Mesendoderm (in vitro differentiated cells): ENCODE measurements at places on chromosomes 3 and 15.

DNA sequence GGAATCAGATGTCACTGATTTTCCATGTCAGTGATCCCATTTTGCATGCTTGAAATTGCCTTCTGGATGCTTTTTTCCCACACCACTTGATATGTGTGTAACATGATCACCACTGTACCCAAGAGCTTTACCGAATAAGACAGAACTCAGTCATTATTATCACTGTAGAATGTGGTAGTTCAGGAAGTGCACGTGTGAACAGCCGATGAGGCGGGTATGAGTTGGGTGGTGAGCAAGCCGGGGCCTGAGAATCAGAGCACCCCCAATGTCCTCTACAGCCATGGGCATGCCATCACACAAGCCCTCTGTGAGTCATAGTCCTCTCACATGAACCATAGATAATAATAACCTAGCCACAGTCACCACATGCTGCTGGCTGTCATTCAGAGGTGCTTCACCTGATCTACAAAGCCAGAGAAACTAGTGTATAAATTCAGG, 470.8 kb downstream of the SOX2 start:
- peaks cover 15% of the 10 kb centered on the region for H3K4me1 ChIP-seq
- no peak for DNase-seq
- no peak overlapping the region for H3K27ac ChIP-seq
- no peaks in the 10 kb centered on the region for H3K36me3 ChIP-seq

DNA sequence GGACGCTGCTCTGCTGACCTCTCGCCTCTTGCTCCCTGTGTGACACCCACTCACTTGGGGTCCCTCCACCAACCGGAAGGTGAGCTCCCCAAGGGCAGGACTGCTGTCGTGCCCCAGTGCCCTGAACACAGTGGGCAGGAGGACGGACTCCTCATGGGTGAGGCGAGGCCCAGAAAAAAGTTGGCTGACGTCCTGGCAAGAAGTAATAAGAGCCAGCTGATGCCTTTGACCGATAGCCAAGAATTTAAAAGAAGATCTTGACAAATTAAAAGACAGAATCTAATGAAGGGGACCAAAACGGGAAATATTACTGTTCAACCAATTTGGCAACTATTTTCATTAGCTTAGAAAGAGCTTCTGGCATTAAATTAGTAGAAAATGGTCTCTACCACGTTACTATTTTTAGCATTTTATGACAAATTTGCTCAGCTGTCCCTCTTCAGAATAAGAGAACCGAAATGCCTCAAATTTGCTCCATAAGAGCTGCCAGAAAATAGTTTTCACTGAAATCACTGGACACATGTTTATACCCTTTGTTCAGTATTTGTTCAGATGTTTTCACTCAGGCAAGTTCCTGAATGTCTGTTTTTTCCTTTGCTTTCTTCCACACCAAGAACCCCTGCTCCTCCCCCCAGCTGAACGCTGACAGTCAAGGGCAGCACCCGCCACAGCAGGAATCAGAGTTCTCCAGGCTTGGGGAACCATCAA, 60.5 kb downstream of the XXYLT1 start:
- no peak for DNase-seq
- H3K4me1 ChIP-seq, result peaks cover 4% of the 10 kb centered on the region
- no peaks in the 10 kb centered on the region for H3K27me3 ChIP-seq
- no peak overlapping the region for H3K27ac ChIP-seq

DNA sequence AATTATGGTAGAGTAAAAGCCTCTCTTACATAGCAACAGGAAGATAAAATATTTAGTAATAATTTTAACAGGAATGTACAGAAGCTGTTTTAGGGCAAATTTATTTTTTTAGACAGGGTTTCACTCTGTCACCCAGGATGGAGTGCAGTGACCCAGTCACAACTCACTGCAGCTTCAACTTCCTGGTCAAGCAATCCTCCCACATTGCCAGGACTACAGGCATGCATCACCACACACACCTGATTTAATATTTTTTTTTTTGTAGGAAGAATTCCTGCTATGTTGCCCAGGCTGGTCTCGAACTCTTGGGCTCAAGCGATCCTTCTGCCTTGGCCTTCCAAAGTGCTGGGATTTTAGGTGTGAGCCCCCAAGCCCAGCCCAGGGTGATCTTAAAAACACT, 61.1 kb downstream of the PCCB start:
- H3K27me3 ChIP-seq, result no peaks in the 10 kb centered on the region
- H3K36me3 ChIP-seq, result no peaks in the 10 kb centered on the region
- H3K27ac ChIP-seq, result no peak overlapping the region
- no peak for DNase-seq
- H3K4me1 ChIP-seq, result no peaks in the 10 kb centered on the region

- H3K27ac ChIP-seq, result no peak overlapping the region
- DNase-seq, result no peak
- H3K4me1 ChIP-seq, result no peaks in the 10 kb centered on the region
- H3K4me3 ChIP-seq, result no peak overlapping the region
- no peaks in the 10 kb centered on the region for H3K36me3 ChIP-seq
Observed at GRCh38 chr3:143650827-143651226, 197.4 kb downstream of the SLC9A9 start.

DNA sequence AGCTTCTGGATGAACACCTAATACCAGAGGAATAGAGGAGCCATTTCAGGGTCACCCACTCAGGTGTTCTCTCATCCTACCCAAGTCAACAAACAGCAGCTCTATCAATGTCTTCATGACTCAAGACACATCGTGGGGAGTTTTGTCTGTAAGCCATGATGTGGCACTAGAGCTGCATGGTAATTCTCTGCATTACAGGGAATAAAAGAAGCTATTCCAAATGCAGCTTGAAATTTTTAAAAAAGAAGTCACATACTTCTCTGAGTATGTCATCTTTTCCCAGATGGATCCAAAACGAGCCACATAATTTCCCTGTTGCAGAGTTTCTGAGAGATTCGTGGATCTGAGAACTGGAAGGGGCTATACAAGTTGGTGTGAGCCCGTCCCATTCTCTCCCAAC, 6.1 kb upstream of the THSD4 start:
- no peak overlapping the region for H3K4me3 ChIP-seq
- H3K27me3 ChIP-seq, result no peaks in the 10 kb centered on the region
- H3K4me1 ChIP-seq, result no peaks in the 10 kb centered on the region
- DNase-seq, result no peak

DNA sequence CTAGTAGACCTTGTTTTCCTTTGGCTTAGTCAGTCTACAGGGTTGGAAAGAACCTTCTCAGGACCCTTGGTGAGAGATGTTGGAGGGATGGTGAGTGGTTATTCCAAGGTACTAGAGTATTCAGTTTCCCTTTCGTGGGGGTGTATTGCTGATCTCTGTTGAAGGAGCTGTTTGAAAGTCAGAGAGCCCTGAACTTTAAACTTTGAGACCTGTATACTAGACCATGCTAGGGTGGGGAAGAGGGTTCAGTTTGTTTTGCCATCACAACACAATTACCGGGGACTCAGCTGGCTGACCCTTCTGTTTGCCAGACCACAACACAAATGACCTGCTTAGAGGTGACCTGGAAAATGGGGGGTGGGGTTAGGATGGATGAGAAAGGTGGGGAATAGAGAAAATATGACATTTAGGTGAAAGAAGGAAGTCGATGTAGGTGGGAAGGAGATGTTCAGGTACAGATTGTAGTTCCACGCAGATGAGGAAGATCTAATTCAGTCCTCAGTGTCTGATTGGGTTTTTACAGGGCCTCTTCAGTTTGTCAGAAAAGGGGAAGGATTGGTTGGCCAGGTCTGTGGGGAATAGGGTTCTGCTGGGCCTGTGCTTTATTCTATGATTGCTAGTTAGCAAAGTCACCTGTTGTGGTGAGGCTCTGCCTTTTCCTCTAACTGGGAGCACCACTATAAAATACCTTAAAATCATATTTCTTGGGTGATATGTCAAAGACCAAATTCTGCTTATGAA, 6.8 kb downstream of the UBE2E2 start:
- no peak overlapping the region for H3K27ac ChIP-seq
- no peaks in the 10 kb centered on the region for H3K36me3 ChIP-seq
- no peak for DNase-seq
- no peaks in the 10 kb centered on the region for H3K27me3 ChIP-seq
- no peak overlapping the region for H3K4me3 ChIP-seq

- no peak for DNase-seq
- H3K36me3 ChIP-seq, result peaks cover 3% of the 10 kb centered on the region
- H3K4me1 ChIP-seq, result no peaks in the 10 kb centered on the region
- no peak overlapping the region for H3K4me3 ChIP-seq
Observed at GRCh38 chr3:48927928-48928327, 9.3 kb downstream of the ARIH2 start.

GRCh38 chr15:53982071-53982680, 3.9 kb downstream of the UNC13C start:
- no peaks in the 10 kb centered on the region for H3K27me3 ChIP-seq
- H3K27ac ChIP-seq, result no peak overlapping the region
- H3K4me1 ChIP-seq, result no peaks in the 10 kb centered on the region

GRCh38 chr3:172447611-172448579, at the start of gene GHSR:
Gene GHSR (minus strand): TSS chr3:172448456. CDS start chr3:172448413, 43 bp downstream.
- no peak within 1 kb of the TSS for H3K4me3 ChIP-seq
- H3K27me3 ChIP-seq, result peaks cover 34% of the 10 kb centered on the region
- no peaks in the 10 kb centered on the region for H3K36me3 ChIP-seq
- no peaks in the 10 kb centered on the region for H3K4me1 ChIP-seq
- H3K27ac ChIP-seq, result no peak within 1 kb of the TSS
- peak; percentile 1 for DNase-seq

- peaks cover 2% of the 10 kb centered on the region for H3K4me1 ChIP-seq
- no peak overlapping the region for H3K27ac ChIP-seq
- H3K27me3 ChIP-seq, result no peaks in the 10 kb centered on the region
- no peaks in the 10 kb centered on the region for H3K36me3 ChIP-seq
- H3K4me3 ChIP-seq, result no peak overlapping the region
Observed at GRCh38 chr3:43609406-43609805, 12.4 kb downstream of the ANO10 start.

- H3K27ac ChIP-seq, result no peak overlapping the region
- H3K4me1 ChIP-seq, result no peaks in the 10 kb centered on the region
- no peak for DNase-seq
- no peak overlapping the region for H3K4me3 ChIP-seq
- H3K27me3 ChIP-seq, result no peaks in the 10 kb centered on the region
Observed at GRCh38 chr3:98027085-98027446, 8.0 kb downstream of the GABRR3 start.

DNA sequence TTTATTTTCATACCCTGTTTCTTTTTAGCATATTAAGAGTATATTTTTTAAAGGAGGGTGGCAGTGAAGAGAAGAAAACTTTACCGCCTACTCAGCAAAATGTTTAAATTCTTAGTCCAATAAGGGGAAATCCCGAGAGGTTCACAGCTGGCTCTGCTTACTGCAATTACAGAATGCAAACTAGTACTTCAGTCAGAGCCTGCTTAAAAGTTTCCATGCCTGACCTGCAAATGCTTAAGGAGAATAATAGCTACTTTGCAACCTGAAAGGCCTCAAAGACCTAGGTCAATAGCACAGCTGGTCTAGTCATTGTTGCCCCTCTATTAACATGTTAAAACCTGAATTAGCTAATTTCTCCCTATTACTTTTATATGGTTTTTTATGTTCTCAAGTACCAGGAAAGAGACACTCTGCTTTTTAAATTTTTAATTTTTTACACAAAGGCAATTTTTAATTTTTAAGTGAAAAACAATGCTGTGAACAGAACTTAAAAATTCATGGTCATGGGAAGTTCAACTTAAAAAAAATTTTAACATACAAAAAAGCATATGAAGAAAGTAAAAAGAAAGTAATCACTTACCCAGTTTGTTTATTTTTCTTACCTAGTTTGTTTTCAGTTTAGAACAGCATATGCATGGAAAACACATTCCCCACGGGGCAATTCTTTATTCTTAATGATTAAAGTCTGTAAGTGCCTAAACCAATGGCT, 79.2 kb downstream of the P3H2 start:
- no peak overlapping the region for H3K4me3 ChIP-seq
- H3K27me3 ChIP-seq, result no peaks in the 10 kb centered on the region
- peak; percentile 63 for DNase-seq
- H3K4me1 ChIP-seq, result no peaks in the 10 kb centered on the region
- no peak overlapping the region for H3K27ac ChIP-seq
- H3K36me3 ChIP-seq, result no peaks in the 10 kb centered on the region

DNA sequence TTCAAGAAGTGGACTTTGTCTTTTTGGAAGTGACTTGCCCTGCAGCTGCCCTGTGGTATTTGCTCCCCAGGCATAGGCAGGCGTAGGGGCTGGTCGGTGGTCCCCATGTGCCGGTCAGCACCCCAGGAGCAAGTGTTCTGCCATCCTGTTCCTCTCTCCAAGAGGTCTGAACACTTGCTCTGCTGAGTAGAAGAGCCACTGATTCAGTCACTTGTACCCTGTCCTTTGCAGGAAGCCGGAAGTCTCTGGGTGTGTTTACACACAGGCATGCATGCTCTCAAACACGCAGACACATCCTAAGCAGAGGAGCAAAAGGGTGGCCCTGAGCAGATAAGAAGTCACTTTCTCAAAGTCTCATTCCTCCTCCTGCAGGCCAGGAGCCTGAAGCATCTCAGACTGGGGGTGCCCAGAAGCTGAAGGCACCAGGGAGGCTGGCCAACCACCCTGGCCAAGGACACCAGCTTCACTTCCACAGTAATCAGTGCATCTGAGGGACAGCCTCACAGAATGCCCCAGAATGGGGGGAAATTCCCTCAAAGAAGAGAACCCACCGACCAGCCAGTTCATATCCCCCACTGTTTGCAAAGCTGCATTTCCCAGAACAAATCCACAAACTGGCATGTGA, 88.7 kb upstream of the POMGNT2 start:
- H3K4me1 ChIP-seq, result no peaks in the 10 kb centered on the region
- H3K36me3 ChIP-seq, result no peaks in the 10 kb centered on the region

GRCh38 chr3:2156244-2156847, 57.7 kb downstream of the CNTN4 start:
- no peak overlapping the region for H3K27ac ChIP-seq
- H3K4me3 ChIP-seq, result no peak overlapping the region
- no peaks in the 10 kb centered on the region for H3K4me1 ChIP-seq
- DNase-seq, result peak; percentile 65
